ENCODE measurements at places on chromosomes 5 and 9.
A peak's percentile ranks its signal among the peaks of the same experiment; 100 is the strongest.

DNA sequence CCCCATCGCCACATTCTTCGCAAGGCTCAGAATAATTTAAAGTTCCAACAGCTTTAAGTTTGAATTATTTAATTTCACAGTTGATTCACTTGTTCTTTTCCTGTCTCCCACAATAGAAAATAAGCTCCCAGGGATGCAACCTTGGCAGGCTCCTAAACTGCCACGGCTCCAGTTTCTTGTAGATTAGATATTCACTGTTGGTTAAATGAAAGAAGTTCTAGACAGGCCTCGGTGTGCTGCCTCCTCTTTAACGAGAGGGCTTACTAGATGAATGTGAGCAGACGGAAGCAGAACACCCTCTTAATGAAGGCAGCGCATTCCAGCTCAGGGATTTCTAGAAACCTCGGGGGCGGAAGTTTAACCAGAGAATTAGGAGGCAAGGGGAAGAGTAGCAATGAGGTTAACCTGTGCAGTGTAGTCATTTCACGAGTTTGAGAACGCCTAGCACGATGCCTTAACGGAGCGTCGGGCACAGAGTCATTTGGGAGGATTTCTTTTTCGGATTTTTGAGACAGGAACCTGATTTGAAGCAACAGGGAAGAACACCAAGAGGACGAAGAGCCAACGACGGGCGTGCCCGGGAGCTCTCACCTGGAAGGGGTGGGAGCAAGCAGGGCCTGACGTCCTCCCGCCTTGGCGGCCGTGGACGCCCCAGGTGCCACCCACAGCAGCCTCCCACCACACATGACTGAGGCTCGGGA is 637 bp upstream of the SMC5 start:
- DNase-seq = peak; percentile 68

- DNase-seq = no peak
Measured at GRCh38 chr9:100698945-100699344, 121.1 kb downstream of the CAVIN4 start.

DNA sequence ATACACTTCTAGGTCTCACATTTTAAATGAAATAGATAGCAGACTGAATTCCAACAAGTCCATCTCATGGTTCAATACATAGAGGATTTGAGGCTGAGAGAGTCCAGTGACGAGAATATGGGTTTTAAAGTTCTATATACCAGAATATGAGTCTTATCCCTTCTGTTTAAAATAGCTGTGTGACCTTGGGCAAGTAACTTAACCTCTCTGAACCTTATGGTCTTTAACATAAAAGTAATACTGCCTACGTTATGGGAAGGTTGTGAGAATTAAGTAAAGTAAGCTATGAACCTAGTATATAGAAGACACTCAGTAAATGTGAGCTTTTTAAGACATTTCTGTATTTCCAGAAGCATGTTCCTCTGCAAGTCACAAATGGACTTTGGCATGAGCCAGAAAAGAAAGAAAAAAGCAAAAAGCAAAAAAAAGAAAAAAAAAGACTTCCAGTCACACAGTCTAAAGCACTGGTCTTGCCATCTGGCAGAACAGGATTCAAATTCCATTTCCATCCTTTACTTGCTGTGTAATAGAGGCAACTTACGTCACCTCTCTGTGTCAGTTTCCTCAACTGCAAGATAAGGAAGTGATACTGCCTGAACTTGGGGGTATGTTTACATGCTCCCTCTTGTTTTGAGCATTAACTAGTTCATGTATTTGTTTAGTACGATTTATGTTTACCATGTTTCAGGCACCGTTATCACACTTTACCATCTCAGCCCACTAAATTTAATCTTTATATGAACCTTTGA is 248.2 kb downstream of the TRIM32 start:
- DNase-seq = no peak

DNA sequence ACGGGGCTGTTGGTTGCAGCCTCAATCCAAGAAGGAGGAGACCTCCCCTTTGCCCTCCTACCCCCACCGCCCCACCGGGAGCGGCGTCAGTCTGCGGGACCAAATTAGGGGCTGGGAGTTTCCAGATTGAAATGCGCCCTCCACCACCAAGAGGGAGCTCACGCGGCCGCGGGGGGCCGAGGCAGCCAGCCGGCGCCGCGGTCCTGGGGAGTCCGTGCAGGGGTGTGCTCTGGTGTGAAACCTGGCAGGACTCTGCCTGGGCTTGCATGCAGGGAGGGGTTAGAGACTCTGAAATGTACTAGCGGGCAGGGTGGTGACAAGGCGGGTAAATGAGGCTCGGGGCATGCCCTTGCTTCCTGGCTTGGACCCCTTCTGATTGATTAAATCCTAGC is 989 bp upstream of the FBN2 start:
- peak; percentile 32 for DNase-seq

GRCh38 chr5:64518793-64519192 is 13.0 kb downstream of the RGS7BP start:
- no peak for DNase-seq

All from GM23248 (cell line).